Urinary bladder (tissue), 4 donors: ENCODE measurements at places on chromosomes 3 and 15. TPM values are rescaled to one million over a fixed set of nuclear protein-coding genes. Genes with fewer than 3 reads are reported as not detected.

- no peak for DNase-seq
Observed at GRCh38 chr3:115628075-115628412, 4.7 kb downstream of the GAP43 start.

- DNase-seq = no peak
Observed at GRCh38 chr3:191240486-191240885, 41.4 kb downstream of the OSTN start.

- no peak for DNase-seq
Observed at GRCh38 chr3:127388427-127388826, 100.6 kb upstream of the PRR20G start.

GRCh38 chr3:193821151-193821668 is 228.2 kb downstream of the OPA1 start:
- no peak for DNase-seq

DNA sequence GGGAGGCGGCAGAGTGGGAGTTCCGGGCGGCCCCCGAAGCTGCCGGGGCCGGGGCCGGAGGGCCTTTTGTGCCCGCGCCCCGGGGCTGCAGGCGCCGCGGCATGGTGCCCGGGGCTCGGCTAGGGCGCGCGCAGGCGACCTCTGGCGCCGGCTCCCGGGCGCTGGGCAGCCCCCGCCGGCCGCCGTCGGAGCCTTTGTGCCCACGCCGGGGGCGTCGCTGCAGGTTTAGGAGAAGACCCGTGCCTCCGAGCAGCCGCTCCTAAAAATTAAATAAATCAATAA is 299 bp downstream of the PAQR9 start:
- DNase-seq = no peak

DNA sequence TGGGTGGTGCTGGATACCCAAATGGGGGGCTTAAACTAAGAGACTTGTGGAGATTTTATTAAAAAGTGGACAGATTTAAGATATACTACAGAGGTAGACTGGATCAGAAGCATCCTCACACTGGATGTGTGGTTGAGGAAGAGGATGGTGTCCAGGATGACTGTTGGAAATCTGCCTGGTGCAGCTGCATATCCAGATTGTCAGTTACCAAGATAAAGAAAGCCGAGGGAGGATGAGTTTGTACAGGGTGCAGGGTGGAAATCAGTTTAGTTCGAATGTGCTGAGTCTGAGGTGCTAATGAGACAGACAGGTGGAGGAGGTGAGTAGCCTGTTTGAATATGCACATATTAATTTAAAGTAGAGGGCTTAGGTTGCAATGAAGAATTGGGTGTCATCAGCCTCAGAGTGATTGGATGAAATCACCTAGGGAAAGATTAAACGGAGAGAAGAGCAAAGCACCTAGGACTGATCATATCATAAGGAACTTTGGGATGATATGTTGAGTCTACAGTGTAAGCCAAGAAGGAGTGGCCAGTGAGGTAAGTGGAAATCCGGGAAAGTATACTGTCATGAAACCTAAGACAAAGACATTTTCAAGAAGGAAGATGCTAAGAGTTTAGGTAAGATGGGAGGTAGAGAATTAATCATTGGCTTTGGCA is 74.1 kb upstream of the GOLGA8B start:
- no peak for DNase-seq

- no peak for DNase-seq
Observed at GRCh38 chr15:62665449-62665848, 377.1 kb upstream of the TPM1 start.

GRCh38 chr3:141963301-141963700 is 86.9 kb downstream of the ATP1B3 start:
- no peak for DNase-seq

DNA sequence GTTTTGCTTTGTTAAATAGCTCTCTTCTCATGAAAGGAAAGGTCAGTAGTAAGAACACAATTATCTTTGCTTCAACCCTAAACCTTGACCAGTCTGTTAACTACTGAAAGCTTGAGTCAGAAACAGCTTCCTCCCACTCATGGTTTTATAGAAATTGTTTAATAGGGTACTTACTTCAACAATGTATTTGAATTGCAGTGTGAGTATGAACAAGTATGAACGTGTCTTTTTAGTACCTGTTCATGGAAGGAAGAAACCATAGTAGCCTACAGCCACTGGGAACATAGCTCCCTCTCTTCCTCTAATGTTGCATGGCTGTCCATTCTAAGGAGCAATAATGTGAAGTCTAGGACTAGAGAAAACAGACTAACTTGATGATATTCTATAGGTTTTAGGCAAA is 311.0 kb downstream of the MCTP2 start:
- no peak for DNase-seq

- no peak for DNase-seq
Observed at GRCh38 chr3:49006408-49007067, 653 bp upstream of the WDR6 start.

DNA sequence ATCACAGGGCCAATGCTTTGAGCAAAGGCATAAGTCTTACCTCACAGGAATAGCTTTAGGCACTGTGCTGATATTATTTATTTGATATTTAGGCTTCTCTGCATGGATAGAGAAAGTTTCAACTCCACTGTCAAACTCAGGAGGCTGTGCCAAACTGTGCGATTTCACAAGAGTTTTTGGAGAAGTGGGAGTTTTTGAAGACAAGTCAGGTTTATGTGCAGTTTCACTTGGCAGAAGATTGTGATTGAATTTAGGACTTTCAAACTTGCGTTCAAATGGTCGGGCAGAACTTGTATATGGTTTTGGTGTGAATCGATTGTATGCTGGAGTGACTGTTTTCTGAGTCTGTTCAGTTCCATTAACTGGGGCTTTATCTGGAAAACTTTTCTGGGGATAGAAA is 113.7 kb downstream of the TJP1 start:
- no peak for DNase-seq

- DNase-seq = no peak
Observed at GRCh38 chr3:52696830-52697631, 8.6 kb downstream of the GLT8D1 start.

DNA sequence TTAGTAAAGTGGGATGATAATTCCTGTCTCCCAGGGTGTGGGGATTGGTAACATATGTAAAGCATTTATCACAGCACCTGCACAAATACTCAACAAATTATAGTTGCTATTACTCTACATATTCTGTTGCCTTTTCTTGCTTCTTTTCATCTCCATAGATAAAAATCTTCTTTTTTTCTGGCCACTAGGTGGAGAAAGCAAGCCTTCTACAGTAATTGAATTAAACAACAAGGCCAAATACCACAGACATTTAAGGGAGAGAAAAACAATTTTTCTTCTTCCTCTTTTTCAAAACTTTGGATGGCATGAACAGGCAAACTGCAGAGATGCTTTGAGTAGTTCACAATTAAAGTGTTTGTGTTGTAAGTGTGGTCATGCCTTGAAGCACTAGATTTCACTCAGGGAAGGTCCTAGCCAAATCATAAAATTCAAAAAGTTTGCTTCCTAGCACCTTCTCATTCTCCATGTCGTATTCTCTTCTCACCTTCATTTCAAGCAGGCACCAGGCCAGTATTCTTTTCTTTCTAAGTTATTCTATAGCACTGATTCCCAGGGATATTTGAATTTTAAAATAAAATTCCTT is 493.4 kb upstream of the TGFBR2 start:
- no peak for DNase-seq

- no peak for DNase-seq
Observed at GRCh38 chr15:90191344-90191687, 9.8 kb upstream of the SEMA4B start.

- DNase-seq = no peak
Observed at GRCh38 chr15:64948916-64949315, 37.2 kb downstream of the ANKDD1A start.

GRCh38 chr3:103873021-103873420 is 1438.2 kb downstream of the ZPLD1 start:
- no peak for DNase-seq

GRCh38 chr3:141253326-141253725 is 21.7 kb downstream of the PXYLP1 start:
- DNase-seq = no peak

DNA sequence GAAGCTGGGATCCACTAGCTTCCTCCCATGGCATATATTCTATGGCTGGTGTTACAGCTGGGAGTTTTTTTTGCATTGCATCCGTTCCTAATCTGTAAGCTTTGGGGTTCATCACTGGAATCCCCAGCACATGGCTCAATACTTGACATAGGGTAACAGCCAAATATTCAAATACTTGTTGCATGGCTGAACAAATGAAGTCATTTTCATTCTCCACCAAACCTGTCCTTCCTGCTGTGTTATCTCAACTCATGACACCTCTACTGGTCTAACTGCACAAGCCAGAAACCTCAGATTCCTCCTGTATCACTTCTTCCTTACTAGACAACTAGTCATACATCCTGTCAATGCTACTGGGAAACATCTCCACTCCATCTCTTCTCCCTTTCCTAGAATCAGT is 43.4 kb downstream of the ST3GAL6 start:
- DNase-seq = no peak

GRCh38 chr3:123660900-123661299 is 76.0 kb upstream of the HACD2 start:
- DNase-seq = peak; percentile 85

- no peak for DNase-seq
Observed at GRCh38 chr3:133138017-133138416, 99.8 kb downstream of the TMEM108 start.

- DNase-seq = no peak
Observed at GRCh38 chr3:120181632-120182031, 87.4 kb upstream of the GSK3B start.

GRCh38 chr15:69190091-69190490 is 29.7 kb downstream of the GLCE start:
- no peak for DNase-seq

- DNase-seq = no peak
Observed at GRCh38 chr3:149615731-149616221, 42.0 kb downstream of the WWTR1 start.

GRCh38 chr15:80547264-80547663 is 143.1 kb downstream of the ARNT2 start:
- no peak for DNase-seq

DNA sequence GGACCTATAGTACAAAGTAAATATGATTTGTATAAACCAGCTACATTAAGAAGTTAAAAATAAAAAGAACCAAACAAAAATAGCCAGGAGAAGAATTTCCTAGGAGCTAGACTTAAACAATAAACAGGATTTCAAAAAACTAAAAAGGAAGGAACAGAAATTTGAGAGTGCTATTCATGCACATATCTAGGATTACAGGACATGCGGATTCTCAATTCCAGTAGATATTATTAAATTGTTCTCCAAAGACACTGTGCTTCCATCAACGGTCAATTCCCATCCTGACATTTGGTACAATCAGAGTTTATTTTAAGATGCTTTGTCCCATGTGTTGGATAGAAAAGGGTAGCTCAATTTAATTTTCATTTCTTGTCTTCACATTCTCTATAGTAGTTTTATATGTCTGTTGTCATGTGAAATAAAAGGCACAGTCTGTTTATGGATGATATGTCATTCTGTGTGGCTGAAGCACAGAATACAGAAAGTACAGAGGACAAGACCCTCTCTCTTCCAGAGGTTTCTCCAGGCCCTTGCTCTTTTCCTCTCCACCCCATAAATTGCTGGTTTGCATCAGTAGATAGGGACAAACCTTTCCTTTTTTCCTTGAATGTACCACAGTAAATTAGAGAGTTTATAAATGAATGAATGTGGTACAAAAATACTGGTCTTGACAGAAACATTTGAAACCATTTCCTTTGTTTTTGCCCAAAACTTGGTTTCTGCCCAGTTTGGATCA is 3.5 kb downstream of the PLOD2 start:
- no peak for DNase-seq

GRCh38 chr15:62521396-62521795 is 356.3 kb upstream of the C2CD4B start:
- no peak for DNase-seq

DNA sequence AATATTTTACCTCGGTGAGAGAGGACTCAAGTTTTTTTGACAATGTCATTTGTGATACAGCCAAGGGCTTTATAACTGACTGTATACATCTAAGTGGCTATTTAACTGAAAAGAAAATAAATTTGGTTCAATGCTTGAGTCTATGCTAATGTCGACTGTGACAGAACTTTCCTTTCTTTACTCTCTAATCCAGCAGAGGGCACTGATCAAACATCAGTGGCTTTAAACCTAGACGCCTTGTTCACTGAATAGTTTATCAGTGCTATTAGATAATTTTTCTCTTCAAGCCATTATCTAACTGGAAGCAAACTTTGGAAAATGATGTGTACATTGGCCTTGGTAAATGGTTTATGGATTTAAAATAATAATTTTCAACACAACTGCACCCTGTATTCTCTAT is 285.1 kb downstream of the CHL1 start:
- DNase-seq = no peak

- DNase-seq = no peak
Observed at GRCh38 chr3:143698682-143699303, 149.5 kb downstream of the SLC9A9 start.

- no peak for DNase-seq
Observed at GRCh38 chr3:164155400-164155799, 922.9 kb downstream of the SI start.

DNA sequence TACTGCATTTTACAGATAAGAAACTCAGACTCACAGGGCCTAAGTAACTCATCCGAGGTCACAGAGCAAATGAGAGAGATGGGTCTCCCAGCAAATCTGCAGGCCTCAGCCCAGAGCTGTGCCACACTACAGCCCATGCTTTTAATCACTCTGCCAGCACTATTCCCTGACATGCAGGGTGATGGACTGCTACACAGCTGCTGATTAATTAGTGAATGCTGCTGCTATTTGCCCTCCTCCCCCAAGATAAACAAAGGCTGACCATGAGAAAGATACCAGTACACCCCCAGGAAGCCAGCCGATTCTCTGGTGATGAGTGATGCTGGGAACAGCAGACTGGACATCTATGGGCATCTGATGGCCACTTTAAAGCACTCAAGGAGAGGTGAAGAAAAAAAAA is 39.3 kb downstream of the RFTN1 start:
- no peak for DNase-seq

GRCh38 chr3:74001436-74001835 is 376.7 kb upstream of the PDZRN3 start:
- DNase-seq = no peak

- DNase-seq = no peak
Observed at GRCh38 chr3:5019411-5020241, 40.4 kb downstream of the BHLHE40 start.

DNA sequence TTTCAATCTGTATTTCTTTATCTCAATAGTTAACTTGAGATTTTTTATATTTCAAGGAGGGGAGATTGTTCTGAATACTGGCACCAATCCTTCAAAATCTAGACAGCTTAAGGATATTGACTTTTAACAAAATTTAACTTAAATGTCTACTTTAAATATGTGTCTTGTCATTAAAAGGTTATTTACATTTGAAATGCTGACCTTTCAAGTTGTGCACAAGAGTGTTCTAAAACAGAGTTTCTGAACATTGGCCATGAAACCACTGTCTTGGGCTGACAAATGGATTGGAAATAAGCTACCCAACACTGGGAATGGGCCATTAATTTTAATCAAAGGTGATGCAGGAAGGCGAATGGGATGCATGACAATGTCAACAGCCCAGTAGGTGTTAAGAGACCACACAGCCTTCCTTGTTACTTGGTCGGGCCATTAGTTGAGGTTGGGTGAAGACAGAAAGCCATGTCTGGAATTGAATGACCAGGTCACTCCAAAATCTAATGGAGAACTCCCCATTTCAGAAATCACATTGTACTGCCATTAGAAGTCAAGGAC is 128.5 kb downstream of the CDIN1 start:
- no peak for DNase-seq

The SPINT1 gene
- total RNA-seq = 31.4 TPM

The TMEM40 gene
- 2.3 TPM for total RNA-seq

The SH2D7 gene
- not detected for total RNA-seq

The GTPBP8 gene
- 25.3 TPM for total RNA-seq

The FILIP1L gene
- total RNA-seq = 103 TPM

The ADGRG7 gene
- total RNA-seq = 0.11 TPM

The SMCO1 gene
- total RNA-seq = not detected

The FBN1 gene
- total RNA-seq = 698 TPM

The CATSPER2 gene
- total RNA-seq = 4.7 TPM

The DPPA2 gene
- not detected for total RNA-seq
